Lower lobe of right lung (tissue), 2 donors: ENCODE measurements at places on chromosomes 6 and 20. TPM values are rescaled to one million over a fixed set of nuclear protein-coding genes. Genes with fewer than 3 reads are reported as not detected.
A peak's percentile ranks its signal among the peaks of the same experiment; 100 is the strongest.

- no peak overlapping the region for H3K27ac ChIP-seq
- no peak for DNase-seq
- no peak overlapping the region for H3K4me3 ChIP-seq
- H3K27me3 ChIP-seq = no peaks in the 10 kb centered on the region
- peaks cover 20% of the 10 kb centered on the region for H3K4me1 ChIP-seq
Measured at GRCh38 chr20:3374296-3374695, 33.2 kb downstream of the DNAAF9 start.

DNA sequence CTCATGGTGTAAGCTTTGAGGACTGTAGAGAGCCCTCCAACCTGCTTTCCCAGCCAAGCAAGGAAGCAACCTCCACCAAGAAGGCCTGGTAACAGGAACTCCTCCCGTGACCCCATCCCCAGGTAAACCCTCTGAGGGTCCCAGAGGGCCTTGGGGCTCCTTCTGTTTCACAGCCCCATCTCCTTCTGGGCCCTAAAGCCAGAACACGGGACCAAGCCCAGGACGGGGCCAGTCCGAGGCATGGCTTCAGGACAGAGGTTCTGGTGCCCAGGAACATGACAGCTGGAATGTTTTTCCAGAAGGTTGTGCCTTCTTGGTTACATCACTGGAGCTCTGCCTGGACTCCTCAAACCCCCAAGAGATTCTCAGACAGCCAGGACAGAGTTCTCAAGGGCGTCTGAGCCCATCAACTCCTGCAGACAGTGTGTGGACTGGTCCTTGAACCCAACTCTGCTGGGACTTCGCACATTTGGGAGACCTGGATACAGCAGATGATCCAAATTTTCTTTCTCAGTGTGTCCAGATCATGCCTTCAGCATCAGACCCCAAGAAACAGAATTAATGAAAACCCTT, 43.1 kb downstream of the RRBP1 start:
- H3K4me3 ChIP-seq = no peak overlapping the region
- no peak for DNase-seq
- no peaks in the 10 kb centered on the region for H3K27me3 ChIP-seq
- H3K4me1 ChIP-seq = peaks cover 44% of the 10 kb centered on the region
- H3K27ac ChIP-seq = no peak overlapping the region

GRCh38 chr6:110951986-110952794, 6.3 kb upstream of the GTF3C6 start:
- no peaks in the 10 kb centered on the region for H3K27me3 ChIP-seq
- H3K27ac ChIP-seq = no peak overlapping the region
- no peak for DNase-seq

- peaks cover 77% of the 10 kb centered on the region for H3K36me3 ChIP-seq
- no peak overlapping the region for H3K27ac ChIP-seq
- H3K4me3 ChIP-seq = no peak overlapping the region
Measured at GRCh38 chr20:25300496-25301170, 52.7 kb downstream of the PYGB start.

DNA sequence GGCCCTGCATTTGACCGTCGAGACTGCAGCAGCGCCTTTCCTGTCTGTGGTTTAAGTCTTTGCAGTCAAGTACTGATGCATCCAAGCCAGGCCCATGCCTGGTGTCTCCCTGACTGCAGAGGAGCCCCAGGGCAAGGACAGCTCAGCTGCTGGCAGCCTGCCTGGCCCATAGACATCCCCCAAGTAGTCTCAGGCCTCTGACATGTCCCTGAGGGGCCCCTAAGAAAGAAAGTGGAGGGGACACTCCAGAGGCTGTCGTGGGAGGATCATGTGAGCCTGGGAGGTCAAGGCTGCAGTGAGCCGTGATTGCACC, 18.0 kb downstream of the HRH3 start:
- H3K4me3 ChIP-seq = no peak overlapping the region
- no peaks in the 10 kb centered on the region for H3K27me3 ChIP-seq
- H3K36me3 ChIP-seq = peaks cover 67% of the 10 kb centered on the region
- H3K4me1 ChIP-seq = no peaks in the 10 kb centered on the region
- peak; percentile 28 for DNase-seq
- no peak overlapping the region for H3K27ac ChIP-seq

- H3K36me3 ChIP-seq = no peaks in the 10 kb centered on the region
- H3K27ac ChIP-seq = no peak overlapping the region
- peaks cover 52% of the 10 kb centered on the region for H3K4me1 ChIP-seq
- DNase-seq = no peak
- H3K27me3 ChIP-seq = no peaks in the 10 kb centered on the region
Measured at GRCh38 chr6:43707767-43708166, 20.2 kb upstream of the MRPS18A start.

DNA sequence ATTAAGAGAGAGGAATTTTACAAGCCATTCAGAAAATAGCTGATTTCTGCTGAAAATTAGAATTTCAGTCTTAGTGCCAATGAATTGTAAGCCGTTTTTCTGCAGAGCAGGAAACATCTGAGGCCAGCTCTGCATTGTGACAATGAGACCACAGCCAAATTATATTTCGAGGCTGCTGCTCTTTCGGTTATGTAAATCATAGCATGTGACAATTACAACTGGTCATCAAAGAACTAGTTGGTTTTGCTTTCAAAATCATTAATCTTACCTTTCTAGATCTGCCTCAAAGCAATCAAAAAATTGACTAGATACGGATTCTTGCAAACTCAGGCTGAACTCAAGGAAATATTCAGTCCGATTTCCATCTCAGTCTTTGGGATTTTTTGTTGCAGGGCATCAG, 33.4 kb upstream of the INSM1 start:
- no peaks in the 10 kb centered on the region for H3K4me1 ChIP-seq
- DNase-seq = no peak
- H3K36me3 ChIP-seq = no peaks in the 10 kb centered on the region
- no peak overlapping the region for H3K4me3 ChIP-seq

Gene OPN5
- not detected for total RNA-seq

Gene NKX2-4
- total RNA-seq = not detected
